NCI-H2029 treated with DMSO at 0.1 percent for 48 hours (cell line): ENCODE measurements at places on chromosomes 12 and 14.

GRCh38 chr14:88037325-88037724 lies 32.4 kb downstream of the GPR65 start:
- no peak for DNase-seq

- no peak for DNase-seq
These were observed 320.5 kb downstream of the PRKD1 start for GRCh38 chr14:29607169-29607568.

GRCh38 chr12:29048787-29049186 lies 100.3 kb upstream of the FAR2 start:
- DNase-seq: no peak

- no peak for DNase-seq
These were observed 59.9 kb downstream of the HSP90AA1 start for GRCh38 chr14:102026934-102027333.

- DNase-seq: no peak
These were observed 21.8 kb downstream of the CHST11 start for GRCh38 chr12:104478396-104479122.

GRCh38 chr12:119885549-119885948 lies 8.4 kb upstream of the CIT start:
- peak; percentile 23 for DNase-seq

- no peak for DNase-seq
These were observed 51.3 kb downstream of the LRCOL1 start for GRCh38 chr12:132558861-132559623.

GRCh38 chr14:96053600-96054381 lies 14.6 kb downstream of the C14orf132 start:
- no peak for DNase-seq

GRCh38 chr14:71181215-71182003 lies 274.1 kb downstream of the PCNX1 start:
- no peak for DNase-seq

GRCh38 chr12:92759634-92760268 lies 57.0 kb downstream of the PLEKHG7 start:
- no peak for DNase-seq

- peak; percentile 97 for DNase-seq
These were observed 24.6 kb downstream of the TPCN1 start for GRCh38 chr12:113245695-113246477.

- no peak for DNase-seq
These were observed 43.9 kb downstream of the CCDC88C start for GRCh38 chr14:91373591-91374254.

- DNase-seq: no peak
These were observed 37.2 kb downstream of the TIMELESS start for GRCh38 chr12:56411781-56412639.

DNA sequence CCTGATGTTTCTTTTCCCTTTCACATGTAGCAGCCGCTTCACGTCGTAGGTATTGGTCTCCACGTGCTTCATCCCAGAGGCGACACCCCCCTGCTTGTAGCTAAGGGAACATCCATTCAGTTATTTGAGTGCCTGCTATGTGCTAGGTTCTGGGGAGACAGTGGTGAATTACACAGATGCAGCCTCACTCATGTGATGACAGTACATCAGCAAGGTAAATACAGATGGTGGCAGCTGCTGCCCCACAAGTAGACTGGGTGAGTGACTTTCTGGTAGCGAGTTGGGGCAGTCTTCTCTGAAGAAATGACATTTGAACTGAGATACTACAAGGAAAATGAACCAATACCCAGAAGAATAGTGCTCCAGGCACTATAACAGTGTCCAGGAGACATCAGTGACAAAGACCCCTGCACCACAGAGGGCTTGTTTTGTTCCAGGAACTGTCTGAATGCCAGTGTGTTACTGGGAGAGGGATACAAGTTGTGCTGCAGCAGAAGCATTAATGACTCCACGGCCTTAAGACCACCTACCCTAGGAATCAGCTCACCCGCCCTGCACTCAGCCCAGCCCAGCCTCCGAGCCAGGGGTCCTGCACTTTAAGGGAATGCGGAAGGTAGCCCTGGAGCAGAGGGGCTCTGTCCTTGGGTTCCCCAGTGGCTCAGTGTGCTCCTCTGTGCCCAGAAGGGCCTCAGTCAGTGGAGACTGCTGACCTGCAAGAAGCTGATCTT lies 7.3 kb downstream of the AVIL start:
- DNase-seq: no peak

DNA sequence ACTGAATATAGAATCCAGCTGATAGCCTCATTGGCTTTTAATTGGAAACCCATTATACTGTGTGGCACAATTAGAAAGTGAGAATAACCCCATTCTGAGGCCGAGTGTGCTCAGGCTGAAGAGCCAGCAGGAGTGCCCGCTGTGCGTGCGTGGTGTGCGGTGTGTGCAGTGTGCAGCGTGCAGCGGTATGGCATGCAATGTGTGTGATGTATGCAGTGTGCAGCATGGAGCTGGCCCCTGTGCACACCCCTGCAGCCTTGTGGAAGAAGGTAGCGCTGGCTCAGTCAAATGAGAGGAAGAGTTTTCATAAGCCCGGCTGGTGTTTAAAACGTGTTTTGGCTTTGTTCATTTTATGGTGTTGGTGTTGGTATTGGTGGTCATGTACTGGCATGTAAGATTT lies 22.9 kb downstream of the CKB start:
- no peak for DNase-seq

DNA sequence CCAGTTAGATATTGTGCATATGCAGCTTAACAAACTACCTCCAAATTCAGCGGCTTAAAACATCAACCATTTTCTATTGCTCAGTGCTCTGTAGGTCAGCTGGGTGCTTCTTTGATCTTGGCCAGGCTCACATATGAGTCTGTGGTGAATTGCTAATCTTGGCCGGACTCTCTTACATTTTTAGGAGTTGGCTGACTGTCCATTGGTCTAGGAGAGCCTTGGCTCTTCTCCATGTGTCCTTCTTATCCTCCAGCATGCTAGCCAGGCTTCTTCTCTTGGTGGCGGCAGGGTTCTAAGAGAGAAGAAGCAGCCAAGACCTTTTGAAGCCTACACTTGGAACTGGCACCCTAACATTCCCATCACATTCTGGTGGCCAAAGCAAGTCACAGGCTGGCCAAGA lies 174.3 kb upstream of the PWP1 start:
- DNase-seq: no peak

DNA sequence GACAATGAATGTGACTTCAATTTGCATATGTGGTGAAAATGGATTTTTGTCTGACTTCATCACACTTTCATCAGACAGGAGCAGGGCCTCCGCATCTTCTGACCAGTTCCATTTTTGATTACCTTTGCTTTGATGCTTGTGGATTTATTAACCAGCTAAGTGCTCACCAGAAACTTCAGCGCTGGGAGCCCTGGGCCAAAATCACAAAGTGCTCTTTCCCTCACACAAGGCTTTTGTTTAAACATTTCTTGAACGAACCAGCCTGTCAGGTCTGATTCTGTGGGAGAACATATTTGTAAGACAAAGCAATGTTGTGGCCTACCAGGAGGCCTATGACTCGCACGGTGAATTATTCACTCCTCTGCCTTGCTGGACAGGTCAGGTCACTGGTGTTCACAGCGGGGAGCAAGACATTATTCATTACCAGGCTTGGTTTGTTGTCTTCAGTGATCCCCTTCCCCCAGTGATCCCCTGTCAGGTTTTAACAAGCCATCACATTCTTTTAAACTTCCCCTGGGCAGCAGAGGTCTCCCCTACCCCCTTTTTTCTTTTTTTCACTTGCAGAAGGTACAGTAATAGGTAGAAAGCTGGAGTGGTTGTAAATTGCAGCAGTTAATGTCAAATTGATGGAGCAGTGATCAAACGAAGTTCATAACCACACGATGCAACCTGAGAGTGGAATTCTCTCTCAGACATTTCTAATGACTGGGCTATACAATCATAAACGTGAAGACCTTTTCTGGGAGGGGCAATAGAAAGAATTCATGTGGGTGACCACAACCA lies 167.5 kb upstream of the PRICKLE1 start:
- no peak for DNase-seq

DNA sequence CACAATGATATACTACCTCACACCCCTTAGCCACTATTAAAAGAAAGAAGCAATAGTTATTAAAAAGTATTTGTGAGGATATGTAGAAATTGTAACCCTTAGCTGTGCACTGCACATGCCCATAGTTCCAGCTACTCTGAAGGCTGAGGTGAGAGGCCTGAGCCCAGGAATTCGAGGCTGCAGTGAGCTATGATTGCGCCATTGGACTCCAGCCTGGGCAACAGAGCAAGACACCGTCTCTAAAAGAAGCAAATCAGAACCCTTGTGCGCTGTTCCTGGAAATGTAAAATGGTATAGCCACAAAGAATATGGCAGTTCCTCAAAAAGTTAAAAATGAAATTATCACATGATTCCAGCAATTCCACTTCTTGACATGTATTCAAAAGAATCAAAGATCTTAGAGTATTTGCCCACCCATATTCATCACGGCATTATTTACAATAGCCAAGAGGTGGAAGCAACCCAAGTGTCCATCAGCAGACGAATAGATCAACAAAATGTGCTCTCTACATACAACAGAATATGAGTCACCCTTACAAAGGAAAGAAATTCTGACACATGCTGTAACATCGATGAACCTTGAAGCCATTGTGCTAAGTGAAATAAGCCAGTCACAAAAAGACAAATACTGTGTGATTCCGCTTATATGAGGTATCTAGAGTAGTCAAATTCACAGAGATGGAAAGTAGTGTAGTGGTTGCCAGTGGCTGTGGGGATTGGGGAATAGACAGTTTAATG lies 23.7 kb upstream of the YLPM1 start:
- DNase-seq: no peak

DNA sequence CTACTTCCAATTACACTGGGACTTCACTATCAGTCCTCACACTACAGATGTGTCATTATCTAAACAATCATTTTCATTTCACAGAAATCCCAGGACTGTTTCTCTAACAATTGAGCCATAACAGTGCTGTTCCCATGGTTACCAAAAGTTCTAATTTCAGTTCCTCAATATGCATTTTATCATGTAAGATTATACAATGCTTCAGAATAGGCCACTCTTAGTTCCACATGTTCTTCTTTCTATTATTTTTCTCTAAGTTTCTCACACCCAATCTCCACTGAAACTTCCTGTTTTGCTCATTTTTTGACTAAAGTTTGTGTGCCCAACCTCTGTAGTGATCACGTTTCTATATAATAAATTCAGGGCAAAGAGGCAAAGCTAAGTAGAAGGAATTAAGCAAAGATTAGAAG lies 185.8 kb downstream of the DUSP6 start:
- DNase-seq: no peak

- no peak for DNase-seq
These were observed 69.1 kb downstream of the FOXN3 start for GRCh38 chr14:89347885-89348284.

- DNase-seq: no peak
These were observed 117.0 kb downstream of the SMOC1 start for GRCh38 chr14:69996216-69996615.

DNA sequence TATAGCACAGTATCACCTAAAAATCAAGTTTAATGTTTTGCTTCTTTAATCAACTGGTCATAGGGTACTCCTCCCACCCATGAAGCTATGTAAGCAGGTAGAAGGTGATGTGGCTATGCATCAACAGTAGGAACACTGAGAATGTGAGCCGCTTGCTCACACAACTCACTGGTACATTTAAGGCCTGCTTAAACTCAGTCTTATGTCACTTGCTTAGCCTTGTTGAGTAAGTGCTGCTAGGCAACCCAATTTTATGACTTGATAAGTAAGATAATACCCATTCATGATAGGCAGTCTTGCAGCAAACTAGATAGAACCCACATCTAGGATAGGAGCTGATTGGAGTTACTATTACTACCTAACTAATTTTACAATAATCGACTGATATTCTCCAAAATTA lies 70.0 kb upstream of the BMP4 start:
- no peak for DNase-seq

GRCh38 chr14:77710364-77710763 lies 2.5 kb downstream of the SLIRP start:
- DNase-seq: no peak

DNA sequence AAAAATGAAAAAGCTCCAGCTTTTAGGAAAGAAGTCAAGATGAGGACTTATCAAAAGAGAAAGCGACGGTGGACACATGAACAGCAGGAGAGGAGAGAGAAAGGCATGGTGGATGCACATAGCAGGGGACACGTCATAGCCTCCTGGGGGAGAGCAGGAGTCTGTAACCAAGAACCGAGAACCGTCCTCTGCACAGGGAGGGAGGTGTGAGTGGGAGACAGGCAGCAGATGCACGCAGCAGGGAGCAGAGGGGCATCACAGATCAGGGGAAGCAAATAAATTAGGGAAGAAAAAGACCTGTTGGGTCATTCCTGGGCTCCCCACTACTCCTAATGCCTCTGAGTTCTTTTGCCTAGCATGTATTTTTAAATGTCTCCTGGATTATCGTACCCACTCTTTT lies 138.1 kb upstream of the RMST start:
- DNase-seq: no peak

- no peak for DNase-seq
These were observed 6.2 kb upstream of the ARID4A start for GRCh38 chr14:58292187-58292586.

- no peak for DNase-seq
These were observed 326.9 kb upstream of the SFSWAP start for GRCh38 chr12:131383741-131384543.

GRCh38 chr14:68420350-68420749 lies 372.5 kb downstream of the ZFP36L1 start:
- DNase-seq: no peak

GRCh38 chr12:9669534-9669933 lies at the start of gene CLEC2D:
TSS of gene CLEC2D (plus strand) at chr12:9669713. CDS start at chr12:9669735, 22 bp downstream.
- DNase-seq: no peak

DNA sequence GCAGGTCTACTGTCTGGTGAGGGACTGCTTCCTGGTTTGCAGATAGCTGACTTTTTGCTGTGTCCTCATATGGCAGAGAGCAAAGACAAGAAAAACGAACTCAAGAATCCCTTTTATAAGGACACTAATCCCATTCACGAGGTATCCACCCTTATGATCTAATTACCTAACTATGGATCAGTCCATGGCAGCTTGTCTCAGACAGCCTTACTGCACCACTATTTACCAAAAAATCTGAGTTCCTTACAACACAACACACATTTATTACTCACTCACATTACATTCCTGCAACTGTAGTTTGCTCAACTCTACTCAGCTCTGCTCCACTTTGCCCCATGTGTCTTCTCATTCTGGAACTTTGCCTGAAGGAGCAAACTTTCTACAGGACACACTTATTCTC lies 10.1 kb upstream of the SLC6A15 start:
- DNase-seq: no peak

- DNase-seq: peak; percentile 26
These were observed 5.4 kb downstream of the SOS2 start for GRCh38 chr14:50225974-50226297.

DNA sequence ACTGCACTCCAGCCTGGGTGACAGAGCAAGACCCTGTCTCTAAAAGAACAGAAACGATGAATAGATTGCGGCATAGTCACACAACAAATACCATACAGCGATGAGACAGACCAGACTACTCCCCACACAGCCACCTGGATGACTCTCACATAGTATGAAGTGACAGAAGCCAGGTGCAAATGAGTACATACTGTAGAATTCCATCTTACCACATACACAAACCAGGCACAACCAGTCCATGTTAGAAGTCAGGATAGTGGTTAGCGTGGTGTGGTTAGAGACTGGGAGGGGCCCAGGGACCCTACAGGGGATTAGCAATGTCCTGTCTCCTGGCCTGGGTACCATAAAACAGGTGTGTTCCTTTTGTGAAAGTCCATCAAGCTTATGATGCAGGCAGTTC lies 53.8 kb downstream of the FAM222A start:
- no peak for DNase-seq
